ENCODE measurements at places on chromosomes 5 and 9. TPM values are rescaled to one million over a fixed set of nuclear protein-coding genes. Genes with fewer than 3 reads are reported as not detected.

- no peak for DNase-seq
Measured at GRCh38 chr5:124274949-124275348, 471.5 kb downstream of the ZNF608 start.

GRCh38 chr5:10400831-10401230 lies 40.8 kb upstream of the ROPN1L start:
- no peak for DNase-seq

DNA sequence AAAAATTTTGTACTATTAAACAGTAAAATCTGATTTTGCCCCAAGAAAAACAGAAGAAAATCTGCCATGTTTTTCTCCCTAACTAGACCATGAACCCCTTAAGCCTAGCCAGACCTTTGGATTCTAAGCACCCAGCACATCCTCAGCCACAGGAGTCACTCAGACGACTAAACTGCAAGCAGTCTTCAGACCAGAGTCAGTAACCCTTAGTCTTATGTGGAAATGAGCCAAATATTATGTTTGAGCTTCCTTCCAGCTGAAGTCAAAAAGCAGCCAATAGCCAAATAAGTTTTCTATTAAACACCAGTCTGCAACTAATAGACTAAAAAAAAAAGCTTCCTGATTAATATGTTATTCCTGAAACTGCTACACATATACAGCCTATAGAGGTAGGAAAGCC lies 47.4 kb downstream of the GOLPH3 start:
- DNase-seq: no peak

- no peak for DNase-seq
Measured at GRCh38 chr9:119758241-119758640, 389.0 kb upstream of the BRINP1 start.

Gene SPATA6L
- polyA plus RNA-seq: 0.53 TPM

Gene LTC4S
- 2.8 TPM for polyA plus RNA-seq

DNA sequence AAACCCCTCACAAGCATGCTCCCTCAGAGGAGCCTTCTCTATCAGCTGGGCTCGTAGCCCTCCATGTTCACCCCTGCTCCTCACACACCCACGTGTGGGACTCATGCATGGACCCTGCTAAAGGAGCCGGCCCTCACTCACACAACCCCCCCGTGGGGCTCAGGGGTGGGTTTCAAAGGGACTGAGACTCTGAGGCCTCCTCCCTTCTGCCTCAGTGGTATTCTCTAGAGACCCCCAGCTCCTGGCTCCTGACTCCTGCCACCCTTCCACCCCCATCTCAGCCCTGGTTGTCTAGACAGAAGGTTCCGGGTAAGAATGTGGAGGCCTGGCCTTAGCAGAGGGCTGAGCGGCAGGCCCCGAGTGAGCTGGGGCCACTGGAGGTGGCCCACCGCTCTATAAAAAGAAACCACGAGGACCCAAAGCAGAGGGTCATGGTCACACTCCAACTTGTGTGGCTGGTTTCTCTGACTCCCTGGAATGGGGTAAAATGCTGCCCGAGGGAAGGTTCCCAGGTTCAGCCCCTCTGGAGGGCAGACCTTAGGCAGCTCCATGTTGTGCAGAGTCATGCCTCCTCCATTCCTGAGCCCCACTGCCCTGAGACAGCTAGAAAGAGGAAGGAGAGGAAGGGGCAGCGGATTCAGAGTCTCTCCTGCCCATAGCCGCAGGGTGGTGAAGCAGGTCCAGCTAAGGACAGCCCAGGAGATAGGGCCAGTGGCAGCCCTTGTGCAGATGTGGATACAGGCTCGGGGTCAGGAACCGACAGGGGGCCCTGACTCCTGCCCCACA lies 10.8 kb downstream of the SEPTIN8 start:
- no peak for DNase-seq

- DNase-seq: no peak
Measured at GRCh38 chr5:139914218-139914807, 118.7 kb downstream of the PSD2 start.

Gene ARSI
- 8.2 TPM for polyA plus RNA-seq

DNA sequence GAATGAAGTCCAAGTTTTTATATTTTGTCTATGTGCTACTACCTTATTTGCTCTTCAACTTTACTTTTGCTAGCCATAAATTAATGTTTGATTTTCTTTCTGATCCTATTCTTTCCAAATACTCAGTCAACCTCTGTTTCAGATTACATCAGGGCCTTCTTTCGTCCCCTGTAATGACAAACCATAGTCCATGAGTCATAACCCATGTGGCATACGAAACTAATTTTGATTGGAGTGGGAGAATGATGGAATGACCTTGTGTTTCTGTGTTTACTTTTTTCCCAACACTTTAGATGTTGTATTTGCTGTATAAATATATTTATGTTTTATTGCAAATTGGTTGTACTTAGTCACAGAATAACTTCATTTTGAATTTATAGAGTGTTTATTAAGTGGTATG lies 1043.1 kb downstream of the DTWD2 start:
- no peak for DNase-seq

GRCh38 chr5:176413709-176414191 lies 2.6 kb downstream of the CLTB start:
- DNase-seq: no peak

DNA sequence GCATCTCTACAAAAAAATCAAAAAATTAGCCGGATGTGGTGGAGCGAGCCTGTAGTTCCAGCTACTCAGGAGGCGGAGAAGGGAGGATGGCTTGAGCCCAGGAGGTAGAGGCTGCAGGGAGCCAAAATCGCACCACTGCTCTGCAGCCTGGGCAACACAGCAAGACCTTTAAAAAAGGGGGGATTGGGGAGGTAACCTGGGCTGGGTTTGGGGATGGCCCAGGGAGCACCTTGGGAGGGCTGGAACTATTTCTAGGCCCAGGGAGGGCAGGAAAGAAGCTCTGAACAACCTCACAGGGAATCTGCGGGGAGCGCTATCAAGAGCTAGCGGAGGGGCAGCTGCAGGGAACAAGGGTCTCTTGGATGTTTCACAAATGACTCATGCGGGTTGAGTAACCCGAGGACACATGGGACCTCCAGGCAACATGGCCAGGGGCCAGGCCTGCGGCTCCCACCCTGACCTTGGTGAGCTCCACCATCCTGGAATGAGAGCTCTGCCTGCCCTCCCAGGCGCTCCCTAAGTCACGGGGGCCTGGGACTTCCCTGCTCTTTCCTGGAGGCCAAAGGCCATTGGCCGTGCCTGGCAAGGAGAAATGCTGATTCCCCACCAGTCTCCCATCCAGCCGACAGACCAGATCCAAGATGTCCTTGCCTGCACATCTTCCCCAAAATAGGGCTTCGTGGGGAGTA lies 23.4 kb downstream of the SARDH start:
- DNase-seq: no peak

Gene INSYN2B
- 0.19 TPM for polyA plus RNA-seq

DNA sequence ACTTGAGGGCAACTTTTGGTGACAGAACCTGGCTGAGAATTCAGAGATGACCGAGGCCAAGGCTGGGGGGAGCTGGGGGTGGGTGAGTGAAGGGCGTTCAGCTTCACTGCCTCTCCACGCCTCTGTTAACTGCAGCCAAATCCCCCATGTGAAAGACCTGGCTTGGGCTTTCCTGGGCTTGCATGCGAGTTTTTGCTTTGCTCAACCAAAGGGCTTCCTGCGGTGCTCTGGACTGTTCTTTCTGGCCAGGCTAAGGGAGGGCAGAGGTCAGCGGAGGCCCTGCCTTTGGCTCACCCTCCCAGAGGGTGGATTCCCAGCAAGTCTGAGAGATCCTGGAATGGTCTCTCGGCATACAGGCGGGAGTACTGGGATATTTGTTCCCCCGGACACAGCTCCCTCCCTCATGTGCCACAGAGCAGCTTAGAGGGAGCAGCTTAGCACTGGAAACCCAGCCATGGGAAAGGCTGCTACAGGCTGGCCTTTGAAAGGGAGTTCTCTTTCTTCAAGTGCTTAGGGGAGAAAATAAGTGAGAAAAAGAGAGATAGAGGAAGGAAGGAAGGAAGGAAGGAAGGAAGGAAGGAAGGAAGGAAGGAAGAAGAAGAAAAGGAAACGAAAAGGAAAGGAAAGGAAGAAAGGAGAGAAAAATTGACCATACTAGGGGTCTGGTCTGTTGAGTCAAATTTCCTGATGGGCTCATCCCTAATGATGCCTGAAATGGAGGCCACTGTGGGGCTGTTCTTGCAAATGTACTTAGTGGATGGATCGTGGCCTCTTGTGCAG lies 158.8 kb downstream of the FGF18 start:
- DNase-seq: peak; percentile 63

Gene RNF180
- 1.2 TPM for polyA plus RNA-seq

Gene SLC6A19
- polyA plus RNA-seq: not detected

DNA sequence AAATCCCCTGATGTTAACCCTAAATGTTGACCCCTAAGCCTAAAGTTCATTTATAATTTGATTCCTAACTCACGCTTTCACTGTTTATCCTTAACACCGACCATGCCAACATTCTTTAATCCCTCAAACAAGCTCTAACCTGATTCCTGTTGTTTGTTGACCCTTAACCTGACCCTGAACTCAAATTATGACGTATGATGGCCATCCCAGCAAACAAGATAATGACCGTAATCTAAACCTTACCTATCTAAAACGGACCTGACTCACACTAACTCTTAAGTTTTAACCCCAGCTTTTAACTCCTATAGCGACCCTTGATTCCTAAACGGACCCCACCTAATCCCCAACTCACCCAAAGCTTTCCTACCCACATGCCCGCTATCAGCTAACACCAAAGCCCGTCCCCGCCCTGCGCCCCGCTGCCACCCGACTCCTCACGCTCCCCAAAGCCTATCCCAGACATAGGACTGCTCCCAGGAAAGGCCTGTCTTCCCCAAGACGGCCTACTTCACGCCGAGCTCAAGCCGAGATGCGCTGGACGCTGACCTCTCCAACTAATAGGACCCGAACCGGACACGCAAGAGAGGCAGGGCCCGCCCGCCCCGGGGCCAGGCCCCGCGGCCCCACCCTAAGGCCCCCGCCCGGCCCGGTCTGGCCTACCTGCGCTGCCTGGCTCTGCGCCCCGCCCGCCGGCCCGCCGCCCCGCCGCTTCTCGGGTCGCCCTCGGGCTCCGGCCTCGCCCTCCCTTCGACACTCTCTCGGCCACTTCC lies 395 bp downstream of the TLN1 start:
- no peak for DNase-seq

DNA sequence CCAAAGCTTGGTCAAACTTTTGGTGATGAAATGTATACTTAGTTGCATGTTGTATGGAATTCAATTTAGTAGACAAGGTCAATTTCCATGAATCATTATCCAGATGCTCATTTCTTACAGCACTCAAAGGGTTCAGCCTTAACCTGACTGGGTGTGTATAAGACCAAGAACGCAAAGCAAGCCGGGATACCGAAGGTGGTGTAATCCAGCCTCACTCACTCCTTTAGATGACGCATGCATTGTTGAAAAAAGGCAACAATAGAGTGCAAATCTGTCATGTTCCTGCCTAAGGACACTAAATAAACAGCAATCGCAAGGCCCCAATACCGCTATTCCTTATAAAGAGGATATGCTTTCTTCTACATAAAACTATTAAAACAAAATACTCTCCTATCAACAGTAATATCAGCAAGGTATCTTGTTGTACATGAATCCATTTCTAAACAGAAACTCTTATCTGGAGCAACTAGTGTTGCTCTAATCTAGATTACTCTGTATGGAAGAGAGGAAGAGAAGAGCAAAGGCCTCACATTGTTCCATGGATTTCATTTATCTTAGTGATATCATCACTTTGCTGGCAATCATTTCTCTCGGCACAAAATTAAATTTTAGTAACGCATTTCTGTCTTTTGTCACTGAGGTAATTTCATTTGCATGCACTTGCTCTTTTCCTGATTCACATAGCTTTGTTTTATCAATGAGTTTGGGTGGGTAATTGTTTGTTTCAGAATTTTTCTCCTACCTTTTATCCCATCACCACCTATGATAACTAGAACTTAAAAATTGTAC lies 96.2 kb downstream of the PLK2 start:
- DNase-seq: no peak

Gene CSF2
- polyA plus RNA-seq: not detected

- peak; percentile 54 for DNase-seq
Measured at GRCh38 chr5:150058480-150059126, 27.8 kb downstream of the CSF1R start.

- no peak for DNase-seq
Measured at GRCh38 chr5:54909911-54910870, 75.2 kb downstream of the ESM1 start.

DNA sequence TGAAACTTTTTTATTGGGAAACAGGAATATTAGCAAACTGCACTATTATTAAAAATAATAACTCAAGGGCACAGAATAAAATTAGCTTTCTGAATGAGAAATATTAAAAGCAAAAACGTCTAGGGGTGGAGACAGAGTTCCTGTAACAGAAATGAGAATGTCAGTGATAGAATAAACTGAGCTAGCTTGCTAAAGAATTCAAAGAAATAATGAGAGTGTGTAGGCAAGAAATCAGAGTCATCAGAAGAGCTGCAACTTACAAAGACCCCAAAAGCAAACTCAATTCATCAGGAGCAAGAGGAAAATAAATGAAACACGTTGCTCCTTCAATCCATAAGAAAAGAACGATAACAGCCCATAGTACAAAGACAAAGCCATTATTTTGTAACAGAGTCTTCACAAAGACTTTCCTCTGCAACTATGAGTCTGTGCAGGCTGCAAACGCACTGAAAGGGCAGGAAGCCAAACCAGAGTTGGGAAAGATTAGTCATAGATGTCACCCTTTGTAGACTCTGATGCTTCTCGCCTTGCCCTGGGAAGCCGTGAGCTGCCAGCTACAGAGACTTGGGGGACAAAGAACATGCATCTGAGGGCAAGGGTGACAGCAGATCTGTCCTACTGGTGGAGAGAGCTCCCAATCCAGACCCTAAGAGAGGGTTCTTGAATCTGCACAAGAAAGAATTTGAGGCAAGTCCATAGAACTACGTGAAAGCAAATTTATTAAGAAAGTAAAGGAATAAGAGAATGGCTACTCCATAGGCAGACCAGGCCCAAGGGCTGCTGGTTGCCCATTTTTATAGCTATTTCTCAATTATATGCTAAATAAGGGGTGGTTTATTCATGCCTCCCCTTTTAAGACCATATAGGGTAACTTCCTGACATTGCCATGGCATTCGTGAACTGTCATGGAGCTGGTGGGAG lies 40.8 kb downstream of the SHC3 start:
- peak; percentile 26 for DNase-seq

GRCh38 chr9:115397591-115398312 lies 279.8 kb upstream of the TNC start:
- no peak for DNase-seq

Gene PTGES
- polyA plus RNA-seq: 9.2 TPM

DNA sequence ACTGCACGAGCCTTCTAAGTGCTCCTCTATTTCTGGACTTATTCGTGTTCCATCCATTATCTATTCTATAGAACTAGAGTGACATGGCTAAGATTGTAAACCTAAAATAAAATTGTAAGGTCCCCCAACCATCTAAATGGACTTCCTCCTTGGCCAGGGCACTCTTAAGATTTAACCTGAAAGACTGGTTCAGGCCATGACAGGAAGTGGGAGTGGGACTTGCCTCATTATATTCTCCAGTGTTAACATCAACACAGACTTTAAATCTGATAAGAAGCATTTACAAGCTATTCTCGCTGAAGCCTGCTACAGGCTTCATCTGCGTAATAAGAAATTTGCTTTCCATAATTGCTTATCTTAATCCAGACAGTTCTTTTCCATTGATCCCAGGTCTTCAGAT lies 117.0 kb downstream of the SSBP2 start:
- DNase-seq: no peak

Data from hindlimb muscle (tissue), 1 donor.